CD4-positive, alpha-beta T cell treated with Interleukin-6 for 4 hours (primary cell): ENCODE measurements at places on chromosomes 13 and 19.

DNA sequence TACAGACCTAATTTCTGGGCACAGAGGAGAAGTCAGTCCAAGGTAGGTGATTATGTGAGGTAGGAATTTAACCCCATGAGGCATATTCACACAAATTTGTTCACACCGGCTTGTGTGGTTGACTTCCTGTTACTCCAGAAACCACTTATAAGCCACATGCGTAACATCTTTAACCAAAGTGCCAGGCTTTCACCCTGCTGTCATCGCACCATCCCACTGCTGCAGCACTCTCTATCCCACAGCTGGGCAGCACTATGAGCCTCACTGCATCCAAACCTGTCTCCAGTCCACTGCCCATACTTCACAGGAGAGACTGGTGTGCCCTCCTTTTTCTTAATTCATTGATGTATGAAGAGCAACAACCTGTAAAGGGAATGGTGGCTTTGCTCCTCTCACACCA lies 128.2 kb upstream of the ARGLU1 start:
- DNase-seq = no peak

DNA sequence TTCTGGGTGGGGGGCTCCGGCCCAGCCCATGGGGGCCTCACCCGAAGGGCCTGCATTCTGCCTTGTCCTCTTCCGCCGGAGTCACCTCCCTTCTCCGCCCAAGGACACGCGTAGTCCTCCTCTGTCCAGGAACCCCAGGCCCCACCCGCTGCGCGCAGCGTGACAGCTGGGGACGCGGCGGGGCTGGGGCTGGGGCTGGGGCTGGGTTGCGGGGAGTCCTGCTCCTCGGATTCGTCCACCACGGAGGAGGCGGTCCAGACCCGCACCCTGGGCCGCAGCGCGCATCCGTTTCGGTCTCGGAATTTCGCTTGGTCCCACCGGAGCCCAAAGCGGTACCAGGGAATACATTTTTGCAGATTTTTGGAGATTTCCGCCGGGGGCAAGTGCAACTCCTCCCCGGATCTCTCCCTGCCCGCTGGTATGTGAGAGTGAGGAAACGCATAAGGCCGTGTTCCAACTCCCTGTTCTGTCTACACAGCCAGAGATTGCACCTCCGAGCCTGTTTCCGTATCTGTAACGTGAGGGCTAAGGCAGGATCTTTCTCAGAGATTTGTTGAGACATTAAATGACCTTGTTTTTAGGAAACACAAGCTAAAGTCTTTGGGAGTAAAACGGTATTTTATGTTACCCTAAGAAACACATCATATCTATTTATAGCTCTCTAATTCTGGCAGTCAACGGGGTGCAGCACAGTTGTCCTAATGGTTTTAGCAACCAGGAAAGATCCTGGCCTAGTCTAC lies at the start of gene COX7A1:
Gene COX7A1 (minus strand): TSS at position 96 of the 740 bp plus-strand sequence. CDS start 40 bp downstream, at position 56.
- no peak for DNase-seq

- no peak for DNase-seq
Observed at GRCh38 chr19:41866284-41866683, 6.2 kb downstream of the RPS19 start.

DNA sequence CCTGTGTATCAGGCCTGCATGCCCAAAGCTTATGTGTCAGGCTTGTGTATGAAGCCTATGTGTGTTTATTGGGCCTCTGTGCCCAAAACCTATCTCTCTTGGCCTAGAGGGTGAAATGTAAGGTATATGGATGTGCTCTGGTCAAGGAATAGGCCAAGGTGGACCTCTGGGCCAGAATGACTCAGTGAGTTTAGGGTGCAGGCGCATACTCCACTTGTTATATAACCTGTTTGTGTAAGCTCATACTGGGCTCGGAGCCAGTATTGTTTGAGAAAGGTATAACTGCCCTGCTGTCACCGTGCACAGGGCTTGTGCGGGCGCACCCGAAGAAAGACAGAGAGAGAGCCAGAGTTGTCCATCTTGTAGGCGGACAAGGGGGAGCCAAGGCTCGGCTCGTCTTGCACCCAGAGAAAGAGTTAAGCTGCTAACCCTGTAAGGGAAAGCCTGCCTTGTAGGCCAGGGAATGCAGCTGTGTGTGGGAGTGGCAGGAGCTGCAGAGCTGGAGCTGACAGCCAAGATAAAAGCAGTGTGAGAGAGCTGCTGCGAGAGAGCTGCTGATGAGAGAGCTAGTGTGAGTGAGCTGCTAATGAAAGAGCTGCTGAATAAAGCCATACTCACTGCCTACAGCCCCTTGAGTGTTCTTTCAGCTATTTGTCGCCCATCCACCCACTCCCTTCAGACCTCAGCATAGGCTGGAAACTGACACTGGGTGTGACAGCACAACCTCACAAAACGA lies 43.4 kb upstream of the N4BP2L1 start:
- no peak for DNase-seq

- no peak for DNase-seq
Observed at GRCh38 chr13:33872005-33872351, 54.0 kb downstream of the RFC3 start.
